Thymus (tissue), 14 donors: ENCODE measurements at places on chromosomes 3 and 15.

DNA sequence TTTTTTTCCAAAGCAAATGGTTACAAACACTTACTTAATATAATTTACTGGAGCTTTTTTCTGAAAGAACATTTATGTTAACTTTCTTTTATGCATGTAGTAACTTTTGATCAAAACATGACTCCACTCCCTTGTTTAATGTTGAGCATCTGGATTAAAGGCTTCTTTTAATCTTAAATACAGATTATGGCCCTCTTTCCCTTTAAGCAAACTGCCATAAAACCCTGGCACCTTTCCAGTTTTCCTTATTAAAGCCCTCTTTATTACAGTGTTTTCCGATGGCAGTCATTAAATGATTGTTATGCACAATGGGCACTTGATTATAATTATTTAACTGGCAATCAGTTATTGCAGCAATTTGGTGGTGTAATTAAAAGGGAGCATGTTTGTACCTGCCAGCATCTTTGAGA, 167.0 kb downstream of the VGLL4 start:
- DNase-seq = no peak

DNA sequence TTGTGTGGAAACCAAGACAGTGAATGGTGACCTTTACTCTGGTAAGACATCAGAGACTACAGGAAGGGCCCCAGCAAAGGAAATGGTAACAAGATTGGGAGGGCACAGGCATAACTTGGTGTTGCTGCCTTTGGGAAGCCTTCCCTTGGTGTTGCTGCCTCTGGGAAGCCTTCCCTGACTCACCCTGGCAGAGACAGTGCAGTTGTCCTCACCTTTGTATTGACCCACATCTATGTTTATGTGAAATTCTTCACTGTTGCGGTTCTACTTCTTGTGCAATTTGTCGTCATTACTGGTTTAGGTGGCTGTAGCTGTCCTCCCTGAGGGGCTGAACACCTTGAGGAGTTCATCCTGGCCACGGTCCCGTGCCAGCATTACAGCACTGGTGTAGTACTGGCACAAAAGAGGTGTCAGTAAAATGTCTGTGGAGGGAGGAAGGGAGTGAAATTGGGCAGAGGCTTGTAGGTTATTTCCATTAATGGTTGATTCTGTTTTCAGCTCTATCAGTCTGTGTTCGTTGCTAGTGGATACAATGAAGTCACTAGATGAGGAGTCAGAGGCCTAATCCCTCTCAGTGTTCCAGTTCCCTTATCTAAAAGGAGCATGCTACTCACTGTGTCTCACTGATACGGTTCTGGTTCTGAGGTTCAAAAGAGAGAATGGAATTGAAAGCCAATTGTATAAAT, 21.6 kb downstream of the IFT122 start:
- DNase-seq = no peak

DNA sequence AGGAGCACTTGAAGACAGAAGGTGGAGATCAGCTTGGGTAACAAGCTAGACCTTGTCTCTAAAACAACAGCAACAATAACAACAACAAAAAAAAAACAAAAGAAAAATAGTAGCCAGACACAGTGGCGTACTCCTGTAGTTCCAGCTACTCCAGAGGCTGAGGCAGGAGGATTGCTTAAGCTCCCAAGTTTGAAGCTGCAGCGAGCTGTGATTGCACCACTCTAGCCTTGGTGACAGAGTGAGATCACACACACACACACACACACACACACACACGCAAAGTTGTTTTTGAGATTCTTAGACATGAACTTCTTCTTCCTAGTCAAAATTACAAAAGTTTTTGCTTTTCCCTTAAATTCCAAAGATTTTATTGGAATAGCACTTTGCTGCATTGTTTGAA, 93.0 kb upstream of the IGSF10 start:
- no peak for DNase-seq

DNA sequence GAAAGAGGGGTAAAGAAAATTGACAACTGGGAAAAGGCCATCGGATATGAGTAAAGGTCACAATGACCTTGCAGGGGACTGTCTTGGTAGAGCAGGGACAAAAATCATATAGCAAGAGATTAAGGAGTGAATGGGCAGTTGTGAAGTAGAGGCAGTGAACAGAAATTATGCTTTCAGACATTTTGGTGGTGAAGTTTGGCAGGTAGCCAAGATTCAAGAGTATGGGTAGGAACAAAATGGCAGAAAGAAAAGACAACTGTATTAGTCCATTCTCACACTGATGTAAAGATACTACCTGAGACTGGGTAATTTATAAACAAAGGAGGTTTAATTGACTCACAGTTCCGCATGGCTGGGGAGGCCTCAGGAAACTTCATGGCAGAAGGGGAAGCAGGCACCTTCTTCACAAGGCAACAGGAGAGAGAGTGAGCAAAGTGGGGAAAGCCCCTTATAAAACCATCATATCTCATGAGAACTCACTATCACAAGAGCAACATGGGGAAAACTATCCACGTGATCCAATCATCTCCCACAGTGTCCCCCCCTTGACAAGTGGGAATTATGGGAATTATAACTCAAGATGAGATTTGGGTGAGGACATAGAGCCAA, 84.0 kb downstream of the CGNL1 start:
- DNase-seq = no peak

DNA sequence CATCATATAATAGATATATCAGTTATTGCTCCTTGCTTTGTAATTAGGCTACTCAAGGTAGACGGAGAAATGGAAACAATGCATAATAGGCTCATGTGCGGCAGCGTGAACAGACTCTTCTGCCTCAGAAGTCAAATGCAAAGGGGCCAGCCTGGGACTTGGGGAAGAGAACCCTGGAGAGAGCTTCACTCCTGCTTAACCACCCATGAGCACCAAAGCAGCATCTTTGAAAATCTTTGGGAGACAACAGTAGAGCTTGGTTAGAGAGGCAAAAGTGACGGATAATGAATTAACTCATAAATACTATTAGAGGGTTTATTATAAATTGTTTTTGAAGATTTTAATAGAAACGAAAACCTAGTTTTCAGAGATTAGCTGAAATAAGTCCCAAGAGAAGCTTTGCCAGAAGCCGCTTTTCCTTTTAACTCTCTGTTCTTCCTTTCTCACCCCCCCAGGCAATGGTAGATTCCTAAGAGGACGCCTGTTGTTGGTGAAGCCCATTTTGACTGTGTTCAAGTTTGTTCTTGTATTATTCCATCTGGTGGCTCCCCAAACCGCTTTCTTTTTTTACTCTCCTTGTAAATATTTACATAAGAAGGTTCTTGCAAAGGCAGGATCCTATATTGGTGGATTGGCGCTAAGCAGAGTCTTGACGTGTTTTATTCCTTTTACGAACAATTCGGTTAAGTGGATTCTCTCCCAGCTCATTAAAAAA, 196.0 kb upstream of the TPRG1 start:
- DNase-seq = no peak

DNA sequence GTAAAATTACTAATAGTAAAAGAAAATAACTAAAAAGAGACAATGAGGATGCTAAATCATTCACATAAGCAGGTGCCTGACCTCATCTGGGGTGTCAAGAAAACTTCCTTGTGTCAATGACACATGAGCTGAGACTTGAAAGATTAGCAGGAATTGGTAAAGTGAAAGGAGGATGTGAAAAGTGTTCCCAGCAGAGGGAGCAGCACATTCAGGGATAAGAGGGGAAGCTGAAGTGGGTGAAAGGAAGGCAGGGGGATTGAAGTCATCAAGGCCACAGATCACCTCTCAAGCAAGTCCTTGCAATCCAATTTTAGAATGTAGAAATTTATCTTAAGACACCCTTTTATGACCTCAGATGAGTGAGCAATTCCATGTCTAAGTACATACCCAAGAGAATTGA, 60.2 kb upstream of the ACP3 start:
- DNase-seq = no peak

DNA sequence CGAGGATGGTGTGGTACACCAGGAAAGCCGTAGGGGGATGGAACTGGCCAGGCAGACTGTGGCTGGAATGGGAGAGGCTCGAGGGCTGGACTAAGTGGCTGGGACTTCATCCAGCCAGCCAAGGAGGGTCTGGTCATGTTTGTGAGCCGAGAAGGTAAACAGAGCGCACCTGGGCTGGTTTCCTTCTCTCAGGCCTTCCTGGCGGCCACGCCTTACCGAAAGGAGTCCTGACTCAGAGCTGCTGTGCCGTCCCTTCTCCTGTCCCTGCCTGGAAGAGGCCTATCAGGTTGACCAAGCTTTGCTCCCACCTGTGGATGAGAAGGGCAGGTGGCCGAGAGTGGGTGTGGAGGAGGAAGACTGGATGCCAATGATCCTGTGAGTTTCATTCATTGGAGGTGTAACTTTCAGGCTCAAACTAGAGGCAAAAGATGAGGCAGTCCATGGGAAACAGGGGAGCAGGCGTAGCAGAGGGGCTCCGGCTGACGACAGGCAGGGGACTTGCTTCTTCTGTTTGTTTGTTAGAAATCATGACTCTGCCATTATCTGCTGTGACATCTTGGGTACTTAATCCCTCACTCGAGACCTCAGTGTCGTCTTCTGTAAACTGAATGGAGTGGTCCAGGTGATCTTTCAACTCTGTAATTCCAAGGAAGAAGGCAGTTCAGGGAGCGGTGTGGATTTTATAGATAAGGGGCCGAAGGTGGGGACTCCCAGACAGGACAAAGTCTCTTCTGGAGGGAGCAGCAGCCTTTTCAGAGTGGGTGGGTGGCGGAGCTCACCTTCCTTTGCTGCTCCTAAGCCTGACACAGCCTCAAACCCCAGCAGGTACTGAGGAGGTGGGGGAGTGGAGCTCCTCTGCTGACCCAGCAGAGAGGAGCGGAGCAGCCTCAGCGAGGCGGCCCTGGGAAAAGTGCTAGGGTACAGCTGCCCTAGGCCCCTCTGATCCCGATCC, 71.8 kb upstream of the GATM start:
- DNase-seq = no peak

- DNase-seq = no peak
Observed at GRCh38 chr3:117630469-117630868, 920.9 kb downstream of the TUSC7 start.

GRCh38 chr15:90665288-90666134, 51.6 kb upstream of the BLM start:
- peak; percentile 72 for DNase-seq

DNA sequence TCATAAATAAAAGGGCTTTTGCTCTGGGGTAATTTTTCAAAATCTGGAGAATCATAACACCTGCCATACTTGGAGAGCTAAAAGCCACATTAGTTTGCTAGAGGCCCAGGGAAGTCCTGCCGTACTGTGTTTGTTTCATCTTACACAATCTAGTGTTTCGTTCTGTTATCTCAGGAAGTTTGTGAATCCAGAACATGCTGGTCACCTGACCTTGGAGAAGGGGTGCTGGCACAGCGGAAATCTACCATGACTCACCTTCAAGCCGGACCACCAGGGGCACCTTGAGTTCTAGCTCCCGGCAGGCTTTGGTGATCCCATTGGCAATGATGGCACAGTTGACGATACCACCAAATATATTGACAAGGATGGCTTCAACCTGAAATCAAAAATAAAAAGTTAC, 253.9 kb downstream of the SUCLG2 start:
- no peak for DNase-seq

DNA sequence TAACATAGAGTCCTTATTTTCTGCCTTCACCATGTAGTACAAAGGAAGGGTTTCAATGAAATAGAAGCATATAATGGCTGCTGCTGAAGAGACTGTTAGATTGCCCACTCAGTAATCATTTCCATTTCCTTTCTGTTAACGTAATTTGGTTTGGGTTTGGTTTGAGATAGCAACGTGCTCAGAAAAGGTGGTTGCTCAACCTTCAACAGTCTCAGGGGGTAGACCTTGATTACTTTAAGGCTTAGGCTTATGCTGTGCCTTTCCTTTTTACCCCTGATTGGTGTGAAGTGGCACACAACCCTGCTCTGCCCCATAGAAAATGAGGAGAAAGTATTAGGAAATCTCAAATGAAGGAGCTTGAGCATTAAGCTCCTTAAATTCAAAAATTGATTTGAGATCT, 163.7 kb upstream of the TP63 start:
- no peak for DNase-seq

DNA sequence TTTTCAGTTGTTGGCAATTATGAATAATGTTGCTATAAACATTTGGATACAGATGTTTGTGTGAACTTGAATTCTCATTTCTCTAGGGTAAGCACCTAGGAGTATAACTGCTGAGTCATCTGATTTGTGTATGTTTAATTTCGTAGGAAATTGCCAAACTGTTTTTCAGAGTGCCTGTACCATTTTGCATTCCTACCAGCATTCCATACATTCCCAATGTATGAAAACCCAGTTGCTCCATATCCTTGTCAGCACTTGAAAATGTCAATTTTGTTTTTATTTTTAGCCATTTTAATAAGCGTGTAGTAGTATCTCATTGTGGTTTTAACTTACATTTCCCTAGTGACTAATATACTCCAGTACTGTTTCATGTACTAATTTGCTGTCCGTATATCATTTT, 98.5 kb upstream of the TSC22D2 start:
- no peak for DNase-seq

- no peak for DNase-seq
Observed at GRCh38 chr3:35335703-35336102, 303.6 kb upstream of the ARPP21 start.

DNA sequence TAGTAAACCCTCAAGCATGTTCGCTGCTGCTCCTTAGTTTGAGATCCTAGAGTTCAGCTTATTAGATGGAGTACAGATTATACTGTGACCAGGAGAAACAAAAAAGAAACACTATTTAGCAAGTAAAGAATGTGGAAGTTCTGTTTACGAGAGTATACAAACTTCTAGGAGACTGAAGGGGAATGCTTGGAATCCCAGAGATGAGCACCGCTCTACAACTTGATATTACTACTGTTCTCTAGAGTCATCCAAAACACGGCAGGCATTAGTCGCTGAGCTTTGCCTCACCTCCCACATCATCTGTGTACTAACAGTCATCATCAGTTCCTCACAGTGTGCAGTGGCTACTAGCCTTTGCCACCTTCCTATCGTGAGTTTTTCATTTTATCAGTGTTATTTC, 121.4 kb upstream of the CHRM5 start:
- DNase-seq = no peak

GRCh38 chr3:139561255-139561817, 21.8 kb upstream of the RBP1 start:
- no peak for DNase-seq

GRCh38 chr3:105253225-105253624, 113.5 kb upstream of the ALCAM start:
- DNase-seq = no peak

- no peak for DNase-seq
Observed at GRCh38 chr3:138914870-138915502, 32.0 kb downstream of the FOXL2 start.

DNA sequence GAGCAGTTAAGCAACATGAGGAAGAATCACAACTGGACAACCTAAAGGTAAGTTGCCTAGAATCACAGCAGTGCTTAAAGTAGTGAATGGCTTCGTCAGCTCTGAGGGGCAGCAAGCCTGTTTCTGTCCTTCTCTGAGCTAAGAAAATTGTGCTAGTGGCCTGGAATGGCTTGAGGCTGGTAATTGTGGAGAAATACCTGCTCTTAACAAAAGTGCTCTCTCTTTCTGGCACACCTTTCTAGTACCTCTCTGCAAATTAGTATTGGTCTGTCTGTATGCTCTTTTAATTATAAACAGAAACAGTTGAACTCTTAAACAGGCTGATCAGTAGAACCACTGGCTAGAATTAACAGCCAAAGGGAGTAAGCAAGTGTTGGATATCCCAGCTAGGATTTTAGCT, 11.6 kb downstream of the SNX1 start:
- DNase-seq = no peak
